ENCODE measurements at places on chromosomes 7 and 10.

GRCh38 chr7:43944286-43944685 is 18.1 kb downstream of the UBE2D4 start:
- DNase-seq: no peak

DNA sequence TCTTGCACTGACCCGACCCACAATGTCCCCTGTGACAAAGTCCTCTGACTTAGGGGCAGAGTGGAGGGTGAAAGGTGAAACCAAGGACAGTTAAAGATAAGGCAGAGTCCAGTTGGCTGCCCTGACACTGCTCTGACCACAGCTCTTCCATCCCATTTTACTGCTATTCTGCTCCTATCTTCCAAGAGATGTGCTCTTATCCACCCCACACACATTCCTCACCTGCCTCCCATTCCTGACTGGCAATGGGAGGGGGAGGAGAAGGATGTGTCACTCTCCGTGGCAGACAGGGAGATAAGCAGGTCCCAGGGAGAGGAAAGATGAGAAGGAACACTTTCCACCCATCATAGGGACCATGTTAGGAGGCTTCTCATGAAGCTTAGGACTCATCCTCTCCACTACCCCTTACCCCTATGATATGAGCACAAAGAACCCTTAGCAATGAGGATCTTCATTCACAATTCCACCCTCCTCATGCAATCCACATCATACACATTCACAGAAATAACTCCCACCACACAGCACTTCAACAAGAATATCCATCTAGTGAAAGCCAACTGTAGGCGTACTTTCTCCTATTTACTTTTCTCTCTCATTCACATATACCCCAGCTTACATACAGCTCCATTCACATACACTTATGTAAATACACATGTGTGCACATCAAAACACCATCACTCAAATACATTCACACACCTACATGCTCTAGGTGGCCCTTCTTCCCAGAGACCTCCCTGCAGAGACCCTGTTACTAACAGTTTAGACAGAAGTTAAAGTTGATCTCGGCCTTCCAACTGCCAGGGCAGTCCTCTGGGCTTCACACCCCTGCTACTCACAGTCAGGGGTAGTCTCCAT is 6.6 kb downstream of the SYNPO2L start:
- DNase-seq: no peak

- DNase-seq: no peak
These were observed 260.5 kb downstream of the PRPF18 start for GRCh38 chr10:13847201-13847631.

DNA sequence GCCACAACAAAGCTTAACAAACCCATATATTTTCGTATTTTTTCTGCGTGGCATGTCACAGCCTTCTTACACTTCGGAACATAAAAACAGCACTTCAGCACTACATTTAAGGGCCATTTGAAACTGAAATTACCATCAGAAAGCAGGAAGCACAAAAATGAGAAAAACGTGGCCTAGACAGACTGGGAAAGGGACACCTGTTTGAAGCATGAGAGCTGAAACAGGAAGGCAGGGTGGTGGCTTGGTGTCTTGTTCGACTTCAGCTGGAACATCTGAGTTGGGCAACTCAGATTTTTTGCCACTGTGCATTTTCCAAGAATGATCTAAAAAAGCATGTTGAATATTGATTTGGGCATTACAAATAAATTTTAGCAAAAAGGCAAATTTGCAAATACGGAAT is 243.2 kb downstream of the ELMO1 start:
- DNase-seq: no peak

- DNase-seq: no peak
These were observed 3.7 kb downstream of the PDK4 start for GRCh38 chr7:95592570-95592969.

DNA sequence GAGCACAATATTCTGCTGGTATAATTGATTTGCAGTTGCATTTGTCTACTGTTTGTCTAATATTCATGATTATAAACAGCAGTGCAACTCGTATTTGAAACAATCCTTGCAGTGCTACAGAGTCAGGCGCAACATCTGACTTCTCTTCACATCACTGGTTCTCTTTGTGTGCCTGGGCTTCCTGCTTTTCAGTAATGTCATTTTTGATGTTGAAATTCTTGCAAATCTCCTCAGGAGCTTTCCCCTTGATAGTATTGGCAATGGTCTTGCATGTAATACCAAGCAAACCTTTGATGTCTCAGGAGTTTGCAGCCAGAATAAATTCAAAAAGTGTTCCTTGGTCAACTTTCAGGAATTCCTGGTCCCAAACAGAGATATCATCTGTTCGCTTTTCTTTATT is 20.2 kb downstream of the HPS6 start:
- DNase-seq: no peak

DNA sequence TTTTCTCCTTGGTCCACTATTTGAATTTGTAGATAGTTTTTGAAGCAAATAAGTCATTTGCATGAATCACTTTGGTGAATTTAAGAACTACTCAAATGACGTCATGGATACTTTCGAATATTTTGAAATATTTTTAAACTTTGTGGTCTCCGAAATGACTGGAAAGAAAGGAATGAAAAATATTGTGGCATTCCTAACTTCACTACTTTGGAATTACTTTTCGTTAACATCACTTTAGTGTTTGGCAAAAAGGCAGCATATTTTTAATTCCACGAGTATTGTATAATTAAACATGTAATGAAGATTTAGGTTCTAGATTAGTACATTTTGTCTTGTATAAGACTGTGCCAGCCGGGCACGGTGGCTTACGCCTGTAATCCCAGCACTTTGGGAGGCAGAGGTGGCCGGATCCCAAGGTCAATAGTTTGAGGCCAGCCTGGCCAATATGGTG is 35.3 kb upstream of the ZRANB1 start:
- DNase-seq: no peak

DNA sequence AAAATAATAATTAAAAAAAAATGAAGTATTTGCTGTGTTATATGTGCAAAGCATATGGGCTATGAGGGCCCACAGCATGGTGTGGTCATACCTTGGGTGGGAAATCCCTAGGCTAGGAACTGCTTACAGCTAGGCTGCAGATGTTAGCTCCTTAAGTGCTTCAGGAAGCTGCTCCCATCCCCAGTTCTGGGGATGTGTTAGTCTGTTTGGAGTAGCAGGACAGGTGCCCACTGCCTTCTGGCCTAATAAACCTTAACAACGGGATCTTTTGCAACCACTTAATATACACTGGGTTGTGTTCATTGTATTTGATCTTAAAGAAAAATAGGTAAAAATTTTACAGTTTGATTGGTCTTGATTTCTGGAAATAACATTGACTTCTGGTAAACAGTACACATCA is 46.3 kb downstream of the HK1 start:
- DNase-seq: no peak

- DNase-seq: no peak
These were observed 43.1 kb downstream of the CREB3L2 start for GRCh38 chr7:137958470-137959431.

DNA sequence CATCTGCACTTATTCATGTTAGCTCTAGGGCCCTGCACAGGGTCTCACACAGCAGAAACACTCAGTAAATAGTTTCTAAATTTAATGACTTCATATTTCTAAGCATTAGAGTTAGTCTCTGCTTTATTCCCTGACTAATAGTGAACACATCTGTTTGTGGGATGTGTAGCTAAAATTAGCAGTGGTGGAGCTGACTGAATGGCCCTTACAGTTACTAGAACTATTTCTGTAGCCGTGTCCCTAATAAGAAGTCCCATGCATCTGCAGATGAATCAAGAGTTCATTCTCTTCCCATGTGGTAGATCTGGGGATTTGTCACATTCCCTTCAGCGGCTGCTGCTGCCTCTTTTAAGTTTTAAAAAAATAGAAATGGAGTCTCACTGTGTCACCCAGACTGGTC is 11.7 kb downstream of the MAP3K8 start:
- no peak for DNase-seq

GRCh38 chr7:116542618-116543017 is 17.8 kb downstream of the CAV1 start:
- no peak for DNase-seq

DNA sequence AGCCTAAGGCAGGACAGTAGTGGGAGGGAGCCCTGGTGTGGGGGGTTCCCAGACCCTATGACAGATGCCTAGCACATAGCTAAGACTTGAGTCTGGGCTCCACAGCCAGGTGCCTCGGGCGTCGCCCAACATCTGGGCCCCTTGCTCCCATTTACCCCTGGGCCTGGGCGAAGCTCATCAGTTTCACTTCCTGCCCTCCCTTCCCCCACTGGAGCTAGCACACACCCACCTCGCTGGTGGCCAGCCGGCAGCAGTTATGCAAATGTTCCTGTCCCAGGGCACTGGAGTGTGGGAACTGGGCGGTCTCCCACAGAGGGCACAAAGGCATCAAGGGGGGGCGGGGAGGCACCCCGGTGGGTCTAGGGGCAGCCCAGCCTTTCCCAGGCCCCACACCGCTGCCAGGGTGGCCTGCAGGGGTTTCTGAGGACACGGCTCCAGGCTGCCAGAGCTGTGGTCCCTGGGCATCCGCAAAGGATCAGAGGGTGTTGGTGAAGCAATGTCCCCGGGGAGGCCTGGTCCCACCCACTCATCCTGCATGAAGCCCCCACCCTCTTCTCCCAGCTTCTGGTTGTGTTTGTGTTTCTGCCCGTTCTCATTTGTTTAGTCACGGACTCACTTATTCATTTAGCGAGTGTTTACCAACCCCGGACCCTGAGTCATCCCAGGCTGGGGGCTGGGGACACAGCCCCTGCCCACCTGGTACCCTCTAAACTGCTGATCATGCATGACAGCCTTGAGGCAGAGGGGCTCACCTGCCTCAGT is 20.4 kb downstream of the SH2B2 start:
- DNase-seq: no peak

DNA sequence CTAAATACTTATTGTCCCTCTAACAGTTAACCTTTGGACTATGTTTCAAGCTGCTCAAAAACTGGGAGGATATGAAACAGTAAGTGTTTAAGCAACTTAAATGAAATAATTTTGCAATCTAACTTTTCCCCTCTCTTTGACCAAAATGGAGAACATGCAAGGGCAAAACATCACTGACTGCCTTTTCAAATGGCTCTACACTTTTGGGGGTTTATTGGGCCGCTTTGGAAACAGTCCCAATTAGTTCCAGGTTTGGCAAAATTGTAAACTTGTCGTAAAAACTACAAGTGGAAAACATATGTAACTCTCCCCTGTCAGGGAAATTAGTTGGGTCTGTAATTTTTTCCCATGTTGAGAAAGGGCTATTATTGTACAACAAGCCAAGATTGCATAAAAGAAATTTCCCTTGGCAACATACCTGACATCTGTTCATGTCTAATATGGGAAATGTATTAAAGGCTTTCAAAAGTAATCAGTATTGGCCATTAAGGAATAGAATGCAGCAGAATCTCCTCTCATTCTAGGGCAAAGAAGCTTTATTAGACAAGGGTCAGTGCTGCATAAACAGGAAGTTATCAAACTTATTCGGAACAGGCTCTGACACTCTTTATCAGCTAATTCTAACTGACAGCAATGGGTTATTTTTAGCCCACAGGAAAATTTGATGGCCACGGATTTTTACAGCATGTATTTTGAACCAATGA is 157.9 kb downstream of the ARID5B start:
- no peak for DNase-seq

DNA sequence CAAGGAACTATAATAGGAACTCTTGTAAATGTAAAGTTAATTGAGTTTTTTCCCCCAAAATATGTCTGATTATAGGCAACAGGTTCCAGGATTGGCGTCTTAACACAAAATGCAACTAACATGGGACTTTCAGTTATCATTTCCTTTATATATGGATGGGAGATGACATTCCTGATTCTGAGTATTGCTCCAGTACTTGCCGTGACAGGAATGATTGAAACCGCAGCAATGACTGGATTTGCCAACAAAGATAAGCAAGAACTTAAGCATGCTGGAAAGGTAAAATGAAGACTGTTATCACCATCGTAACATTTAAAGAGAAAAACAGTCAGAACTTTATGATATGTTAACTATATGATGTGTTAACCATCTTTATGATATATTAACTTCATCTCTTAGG is 63.7 kb downstream of the SP8 start:
- no peak for DNase-seq

DNA sequence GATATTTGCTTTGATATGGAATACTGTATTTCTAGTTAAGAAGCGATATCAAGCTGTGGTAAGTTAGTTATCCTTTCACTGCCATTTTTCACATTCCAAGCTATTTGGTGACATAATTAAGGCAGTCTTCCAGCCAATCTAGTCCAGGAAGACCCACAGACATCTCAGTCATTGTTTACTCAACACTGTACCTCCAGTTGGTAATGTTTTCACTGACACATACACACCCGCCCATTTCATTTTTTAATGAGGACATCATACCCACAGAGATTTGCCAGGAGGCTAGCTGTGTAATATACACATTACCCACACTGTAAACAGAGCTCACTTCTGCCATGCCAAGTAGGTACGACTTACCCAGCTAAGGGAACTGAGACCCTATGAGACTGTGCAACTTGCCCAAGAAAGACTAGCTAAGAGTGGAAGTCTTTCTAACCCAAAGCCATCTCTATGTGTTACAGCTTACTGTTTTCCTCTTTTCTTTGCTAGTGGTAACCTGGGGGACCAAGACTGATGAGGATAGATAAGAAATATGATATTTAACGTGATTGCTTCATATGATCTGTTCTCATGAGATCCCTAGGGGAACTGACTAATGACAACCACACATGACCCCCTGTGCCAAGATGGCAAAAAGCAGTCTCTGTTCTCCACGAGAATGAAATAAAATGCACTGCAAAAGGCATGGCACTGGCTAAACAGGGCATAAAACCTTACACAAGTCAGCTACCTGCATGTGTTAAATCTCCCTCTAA is 179.0 kb downstream of the DGKI start:
- no peak for DNase-seq

DNA sequence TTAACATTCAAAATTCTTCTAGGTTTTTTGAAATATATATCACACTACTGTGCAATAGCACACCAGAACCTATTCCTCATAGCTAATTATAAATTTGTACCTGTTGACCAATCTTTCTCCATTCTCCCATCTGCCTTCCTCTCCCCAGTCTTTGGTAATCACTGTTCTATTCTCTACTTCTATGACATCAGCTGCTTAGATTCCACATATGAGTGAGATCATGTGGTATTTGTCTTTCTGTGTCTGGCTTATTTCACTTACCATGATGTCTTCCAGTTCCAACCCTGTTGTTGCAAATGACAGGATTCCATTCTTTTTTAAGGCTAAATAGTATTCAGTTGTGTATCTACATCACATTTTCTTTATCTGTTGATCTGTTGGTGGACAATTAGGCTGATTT is 54.4 kb upstream of the CCDC6 start:
- no peak for DNase-seq

DNA sequence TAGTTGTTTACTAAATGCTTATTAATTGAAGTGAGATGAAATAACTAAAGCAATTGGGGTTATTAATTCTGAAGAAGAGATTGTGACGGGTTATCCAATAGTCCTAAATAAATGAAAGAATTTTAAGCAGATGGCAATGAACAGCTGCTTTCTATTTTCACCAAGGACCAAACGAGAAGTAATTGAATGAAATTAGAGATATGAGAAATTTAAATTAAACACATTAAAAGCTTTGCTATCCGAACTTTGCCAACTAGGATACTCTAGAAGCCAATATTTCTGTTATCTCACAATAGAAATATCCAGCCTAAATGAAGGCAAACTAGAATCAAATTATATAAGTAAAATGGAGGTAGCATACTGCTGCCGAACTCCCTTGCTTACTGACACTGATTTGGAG is 103.2 kb downstream of the GPR37 start:
- no peak for DNase-seq

GRCh38 chr7:36526863-36527548 is 137.3 kb downstream of the ANLN start:
- no peak for DNase-seq
